ENCODE measurements at places on chromosomes 12 and 14. TPM values are rescaled to one million over a fixed set of nuclear protein-coding genes. Genes with fewer than 3 reads are reported as not detected.

The CLEC6A gene
- total RNA-seq: not detected

The ERGIC2 gene
- total RNA-seq: 76.3 TPM

The TAS2R42 gene
- total RNA-seq: not detected

The METTL25 gene
- total RNA-seq: 7.9 TPM

The TAS2R19 gene
- total RNA-seq: not detected

The TAS2R10 gene
- total RNA-seq: 0.40 TPM
